Adrenal gland (tissue), 19 donors: ENCODE measurements at places on chromosomes 6 and 20.

DNA sequence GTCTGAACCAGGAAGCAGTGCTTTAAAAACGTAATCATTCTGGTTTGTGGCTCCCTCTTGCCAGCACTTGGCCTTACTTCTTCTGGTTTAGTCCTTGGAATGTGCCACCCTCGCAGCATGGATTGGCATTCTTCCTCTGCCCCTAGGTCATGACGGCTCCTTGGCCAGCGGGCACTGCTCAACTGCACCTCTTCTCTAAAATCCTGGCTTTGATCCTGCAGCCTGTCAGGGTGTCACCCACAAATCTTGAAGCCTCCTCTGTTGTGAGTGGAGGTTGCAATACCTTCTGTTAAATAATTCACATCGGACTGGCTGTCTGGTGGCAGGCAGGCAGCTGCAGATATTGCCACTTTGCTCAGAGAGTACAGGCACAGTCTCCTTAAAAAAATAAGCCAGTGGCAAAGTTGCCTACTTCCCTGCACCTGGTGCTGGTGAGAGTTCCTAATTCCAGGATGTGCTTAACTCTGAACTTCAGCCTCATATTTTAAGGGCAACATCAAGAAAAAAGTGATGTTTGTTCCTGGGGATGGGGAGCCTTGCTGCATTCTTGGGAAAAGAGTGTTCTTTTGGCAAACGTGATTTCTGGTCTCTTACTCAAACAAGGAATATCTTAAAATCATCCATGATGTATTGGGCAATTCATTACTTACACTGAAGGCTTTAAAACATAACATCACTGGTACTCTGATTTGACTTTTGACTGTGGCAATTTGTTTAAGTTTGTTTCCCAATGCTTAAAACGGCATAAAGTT, 179.8 kb downstream of the FOXA2 start:
- DNase-seq, result no peak

DNA sequence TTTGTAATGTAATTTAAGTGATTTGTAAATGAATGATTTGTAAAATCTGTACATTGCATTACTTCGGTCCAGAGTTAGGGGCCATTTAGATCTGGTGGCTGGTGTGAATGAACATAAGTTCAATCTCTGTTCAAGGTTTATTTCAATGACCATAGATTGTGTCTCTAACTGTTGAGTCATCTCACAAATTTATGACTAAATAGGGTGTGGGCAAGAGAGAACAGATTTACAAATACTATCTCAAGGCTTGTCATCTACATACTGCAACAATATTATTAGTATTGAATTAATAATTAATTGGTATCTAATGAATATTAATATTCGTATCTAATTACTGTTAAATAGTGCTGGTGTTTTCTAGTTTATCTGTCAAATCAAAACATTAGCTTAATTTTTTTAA, 115.3 kb upstream of the EDN1 start:
- DNase-seq, result no peak

- DNase-seq, result no peak
Measured at GRCh38 chr20:41889126-41889843, 271.1 kb upstream of the CHD6 start.

DNA sequence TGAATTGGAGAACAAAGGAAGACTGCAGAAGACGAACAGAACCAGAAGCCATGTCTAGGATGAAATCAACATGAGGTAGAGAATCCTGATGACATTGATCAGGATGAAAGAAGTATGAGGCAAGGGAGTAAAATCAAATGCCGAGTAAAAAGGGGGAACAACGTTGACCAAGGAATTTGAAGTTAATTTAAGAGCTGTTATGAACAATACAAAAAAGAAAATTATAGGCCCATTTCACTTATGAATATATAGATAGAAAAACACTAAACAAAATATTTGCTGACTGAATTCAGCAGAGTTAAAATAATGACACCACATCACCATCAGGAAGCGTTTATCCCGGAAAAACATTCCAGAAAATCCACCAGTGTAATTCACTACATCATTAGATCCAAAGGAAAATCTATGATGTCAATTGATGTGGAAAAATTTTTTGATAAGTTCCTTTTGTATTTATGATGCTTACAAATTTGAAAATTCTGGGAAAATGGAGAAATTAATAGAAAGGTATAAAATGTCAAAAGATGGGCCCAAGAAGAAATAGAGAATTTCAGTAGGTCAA, 8.1 kb upstream of the CCN5 start:
- no peak for DNase-seq

DNA sequence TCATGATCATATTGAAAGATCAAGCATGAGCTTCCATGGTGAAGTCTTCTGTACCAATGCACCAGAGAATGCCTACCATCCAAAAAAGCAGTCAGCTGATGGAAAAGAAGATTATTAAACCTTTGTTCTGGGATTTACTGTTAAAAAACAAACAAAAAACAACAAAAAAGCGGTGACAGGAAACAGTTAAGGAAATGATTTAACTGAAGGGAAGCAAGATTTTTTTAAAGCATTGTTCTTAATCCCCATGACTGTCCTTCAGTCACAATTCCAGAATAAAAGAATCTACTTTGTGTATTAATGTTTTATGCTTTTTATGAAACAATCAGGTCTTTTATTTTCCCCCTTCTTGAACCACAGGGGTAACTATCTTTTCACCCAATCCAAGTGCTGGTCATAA, 23.9 kb downstream of the FAM162B start:
- no peak for DNase-seq

- no peak for DNase-seq
Measured at GRCh38 chr20:7971536-7972280, 31.4 kb upstream of the HAO1 start.

GRCh38 chr20:61911824-61912223, 153.9 kb downstream of the TAF4 start:
- no peak for DNase-seq

GRCh38 chr20:40393197-40394079, 295.6 kb downstream of the MAFB start:
- no peak for DNase-seq

DNA sequence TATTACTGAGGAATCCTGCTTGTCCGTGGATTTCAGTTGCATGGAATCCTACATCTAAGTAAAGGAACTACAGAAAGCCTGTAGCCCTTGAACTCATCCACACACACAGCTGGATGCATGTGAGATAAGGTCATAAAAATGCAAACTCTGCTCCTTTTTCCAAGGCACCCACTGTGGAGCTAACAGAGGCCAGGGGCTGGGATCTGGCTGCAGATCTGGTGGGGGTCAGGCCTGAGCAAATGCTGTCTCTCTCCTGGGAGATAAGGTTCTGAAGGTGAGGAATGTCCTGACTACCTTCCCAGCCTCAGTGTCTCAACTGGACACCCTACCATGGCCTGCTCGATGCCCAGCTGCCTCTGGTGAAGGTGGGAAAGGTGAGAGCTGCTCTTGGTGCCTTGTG, 321.5 kb downstream of the LRFN2 start:
- DNase-seq, result no peak

GRCh38 chr20:41738604-41739206, 120.5 kb upstream of the CHD6 start:
- peak; percentile 47 for DNase-seq

DNA sequence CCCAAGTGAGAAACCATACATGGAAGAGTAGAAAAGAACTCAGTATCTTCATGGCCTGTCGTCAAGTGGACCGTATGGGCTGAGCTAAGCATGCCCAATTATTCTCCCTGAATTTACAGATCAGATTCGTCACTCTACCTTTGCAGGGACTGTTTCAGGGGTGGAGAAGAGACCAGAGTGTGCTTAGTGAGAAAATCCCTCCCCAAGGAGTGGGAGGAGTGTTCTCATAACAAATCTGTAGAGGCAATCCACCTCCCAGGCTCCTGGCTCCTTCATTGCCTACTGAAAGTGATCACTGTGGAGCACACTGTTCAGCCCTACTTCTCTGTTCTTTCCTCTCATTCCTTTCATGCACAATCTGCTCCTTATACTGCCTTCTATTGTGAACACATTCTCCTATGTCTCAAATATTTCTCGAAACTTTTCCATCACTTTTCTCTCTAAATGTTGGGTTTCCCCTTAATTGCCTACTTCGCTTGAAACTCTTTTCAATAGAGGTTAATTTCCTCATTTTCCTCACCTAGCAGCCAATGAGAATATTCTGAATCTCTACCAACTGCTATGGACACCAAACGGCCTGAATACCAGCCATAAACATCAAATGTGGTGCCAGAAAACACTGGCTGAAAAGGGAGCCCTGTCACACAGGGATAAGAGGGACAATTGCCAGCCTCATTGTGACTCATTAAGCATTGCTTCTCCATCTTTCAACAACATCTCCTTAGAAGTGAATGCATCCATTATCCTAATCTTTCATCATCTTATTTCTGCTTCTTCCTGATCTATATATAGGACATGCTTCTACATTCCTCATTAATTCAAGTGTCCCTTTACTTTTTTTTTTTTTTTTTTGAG, 398.3 kb downstream of the UTRN start:
- DNase-seq, result no peak

DNA sequence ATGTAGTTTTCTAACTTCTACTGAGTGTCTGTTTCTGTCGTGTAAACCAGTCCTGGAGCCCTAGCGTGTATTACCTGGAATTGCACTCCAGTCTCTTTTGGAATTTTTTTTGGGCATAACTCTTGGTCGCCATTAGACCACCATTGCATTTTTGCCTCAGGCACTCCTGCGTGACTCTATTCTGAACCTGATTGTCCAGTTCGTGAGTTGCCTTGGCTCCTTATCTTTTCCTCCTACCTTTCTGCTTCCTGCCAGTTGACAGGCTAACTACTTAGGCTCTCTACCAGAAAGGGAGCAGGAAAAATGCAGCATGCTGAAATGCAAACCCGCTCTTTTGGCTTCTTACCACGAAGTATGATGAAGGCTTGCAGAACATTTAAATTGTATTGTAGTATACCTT, 490.9 kb upstream of the SOX4 start:
- DNase-seq, result no peak

DNA sequence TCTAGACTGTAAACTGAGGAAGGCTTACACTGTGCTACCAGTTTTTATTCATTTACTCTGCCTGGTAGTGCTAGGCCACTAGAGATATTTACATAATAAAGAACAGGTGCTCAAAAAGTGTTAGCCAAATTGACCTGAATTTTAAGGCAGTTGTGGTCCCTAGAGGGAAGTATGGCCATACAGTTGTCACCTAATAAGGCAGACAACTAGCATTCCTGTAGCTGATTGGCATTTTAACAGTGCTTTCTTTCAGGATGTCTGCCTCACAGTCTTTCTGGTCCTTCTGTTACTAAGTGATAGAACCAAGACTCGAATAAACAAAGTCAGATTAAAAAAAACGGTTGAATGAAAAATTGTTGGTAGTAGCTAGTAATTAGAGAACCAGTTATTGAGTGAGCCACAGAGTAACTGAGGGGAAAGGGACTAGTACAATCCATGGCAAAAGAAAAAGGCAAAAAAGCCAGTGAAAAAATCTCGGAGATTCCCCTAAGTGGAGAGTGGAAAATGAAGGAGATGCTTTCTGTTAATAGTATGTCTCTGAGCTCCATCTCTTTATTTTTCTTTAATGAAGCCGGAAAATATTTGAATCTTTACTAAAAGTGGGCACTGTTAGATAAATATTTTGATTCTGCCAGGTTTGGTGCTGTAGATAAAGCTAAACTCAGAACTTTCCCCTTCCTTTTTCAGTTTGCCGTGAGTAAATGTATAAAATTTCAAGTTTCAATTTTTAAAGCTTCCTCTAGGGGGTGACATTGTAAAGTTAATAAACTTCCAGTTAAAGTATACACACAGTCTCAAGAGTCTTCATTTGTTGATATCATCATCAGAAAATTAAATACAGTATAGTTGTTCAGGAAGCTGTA, 9.1 kb downstream of the VTA1 start:
- no peak for DNase-seq

DNA sequence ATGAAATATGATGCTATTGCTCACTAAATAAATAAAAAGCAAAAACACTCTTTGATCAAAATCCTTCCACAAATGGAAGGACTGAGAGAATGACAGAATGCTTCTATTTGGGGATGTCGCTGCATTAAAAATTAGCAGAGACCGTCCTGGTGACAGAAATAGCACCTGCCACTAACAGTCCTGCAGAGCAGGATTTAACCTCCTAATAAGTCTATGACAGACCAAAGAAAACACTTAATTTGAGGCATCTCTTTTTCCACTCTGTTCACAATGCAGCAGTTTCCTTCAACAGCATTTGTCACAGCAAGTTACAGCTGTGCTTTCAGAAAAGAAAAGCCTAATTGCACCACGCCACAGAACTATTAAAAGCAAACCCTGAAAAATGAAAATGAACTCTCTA, 140.6 kb upstream of the BEND6 start:
- no peak for DNase-seq

- no peak for DNase-seq
Measured at GRCh38 chr6:146065690-146066089, 36.8 kb downstream of the GRM1 start.

DNA sequence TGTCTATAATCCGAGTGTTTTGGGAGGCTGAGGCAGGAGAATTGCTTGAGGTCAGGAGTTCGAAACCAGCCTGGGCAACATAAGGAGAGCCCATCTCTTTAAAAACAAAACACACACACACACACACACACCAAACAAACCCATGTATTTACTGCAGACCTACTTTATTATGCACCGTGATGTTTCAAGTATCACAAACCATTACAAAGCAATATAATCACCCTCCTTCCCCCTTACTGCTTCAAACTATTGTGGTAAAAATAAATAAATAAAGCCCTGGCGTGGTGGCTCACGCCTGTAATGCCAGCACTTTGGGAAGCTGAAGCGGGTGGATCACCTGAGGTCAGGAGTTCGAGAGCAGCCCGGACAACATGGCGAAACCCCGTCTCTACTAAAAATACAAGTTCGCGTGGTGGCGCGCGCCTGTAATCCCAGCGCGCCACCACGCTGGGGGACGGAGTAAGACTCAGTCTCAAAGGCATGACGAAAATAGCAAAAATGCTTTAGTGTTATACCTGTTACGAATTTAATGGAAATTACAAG, 1.5 kb downstream of the TBCC start:
- no peak for DNase-seq
